Endothelial cell (in vitro differentiated cells): ENCODE measurements at places on chromosomes 4 and X.

DNA sequence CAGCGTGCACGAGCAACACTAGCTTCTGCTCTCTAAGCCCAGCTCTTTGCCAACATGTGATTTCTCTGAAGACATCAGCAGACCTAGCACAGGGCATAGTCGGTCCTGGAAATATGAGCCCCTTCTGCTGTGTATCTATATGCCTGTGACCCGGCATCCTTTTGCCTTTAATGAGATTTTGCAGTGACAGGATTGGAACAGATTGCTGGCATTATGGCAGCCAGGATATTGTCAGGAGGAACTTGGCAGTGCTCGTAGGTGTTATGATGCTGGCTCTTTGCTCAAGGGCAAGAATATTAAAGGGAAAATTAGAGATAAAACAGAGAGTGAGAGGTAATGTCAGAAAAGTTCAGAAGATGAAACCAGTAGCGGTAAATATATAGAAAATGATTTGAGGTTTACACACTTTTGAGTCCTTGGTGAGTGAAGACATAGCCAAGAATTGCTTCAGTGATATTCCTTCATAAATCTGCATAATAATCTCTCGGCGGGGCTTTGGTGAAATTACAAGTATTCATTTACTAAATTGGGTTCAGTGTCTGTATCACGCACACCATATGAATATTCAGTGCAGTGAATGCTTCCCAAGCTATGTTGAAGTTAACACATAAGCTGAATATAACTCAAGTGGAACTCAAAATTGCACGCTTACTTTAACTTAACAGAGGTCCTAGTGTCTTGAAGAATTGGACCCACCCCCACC lies 502.1 kb upstream of the NR3C2 start:
- no peak for DNase-seq

DNA sequence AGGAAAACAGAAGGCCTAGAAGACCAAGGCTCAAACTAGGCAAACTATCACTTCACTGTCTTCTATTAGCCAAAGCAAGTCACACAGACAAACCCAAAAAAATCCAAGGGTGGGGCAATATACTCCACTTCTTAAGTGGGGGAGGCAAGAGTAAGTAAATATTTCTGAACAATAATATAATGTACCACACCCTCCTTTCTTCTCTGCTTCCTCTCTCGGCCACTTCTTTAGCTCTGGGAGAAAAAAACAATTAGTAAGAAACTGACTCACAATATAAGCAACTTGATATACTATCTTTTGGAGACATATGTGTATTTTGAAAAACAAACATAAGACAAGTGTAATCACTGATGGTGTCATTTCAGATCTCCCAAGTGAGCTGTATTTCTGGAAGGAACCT lies 14.8 kb downstream of the DCAF8L1 start:
- no peak for DNase-seq

DNA sequence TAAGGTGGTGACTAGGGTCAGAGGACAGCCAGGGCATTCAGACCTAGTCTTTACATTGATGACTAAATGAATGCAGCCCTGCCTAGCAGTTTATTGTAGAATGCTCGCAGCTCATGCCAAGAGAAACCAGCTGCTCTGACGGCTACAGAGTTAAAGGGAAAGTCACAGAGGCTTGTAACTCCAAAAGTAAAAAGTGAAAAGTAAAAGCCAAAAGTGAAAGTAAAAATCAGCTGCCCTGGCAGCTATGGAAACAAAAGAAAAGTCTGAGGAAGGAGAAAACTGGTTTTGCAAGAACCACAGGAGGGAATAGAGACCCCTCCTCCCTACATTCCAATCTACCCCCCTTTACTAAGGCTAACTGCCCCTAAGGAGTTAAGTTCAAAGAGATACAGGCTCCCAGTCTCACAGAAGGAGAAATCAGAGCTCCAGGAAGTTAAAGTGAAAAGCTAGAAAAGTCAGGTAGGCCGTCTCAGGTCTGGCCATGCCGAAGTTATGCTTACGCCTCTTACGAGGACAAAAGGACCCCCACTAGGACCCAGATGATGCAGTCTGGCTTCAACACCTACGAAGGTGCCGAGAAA lies 6.0 kb downstream of the GAGE10 start:
- no peak for DNase-seq

GRCh38 chr4:186624951-186625350 lies 69.6 kb upstream of the MTNR1A start:
- no peak for DNase-seq

DNA sequence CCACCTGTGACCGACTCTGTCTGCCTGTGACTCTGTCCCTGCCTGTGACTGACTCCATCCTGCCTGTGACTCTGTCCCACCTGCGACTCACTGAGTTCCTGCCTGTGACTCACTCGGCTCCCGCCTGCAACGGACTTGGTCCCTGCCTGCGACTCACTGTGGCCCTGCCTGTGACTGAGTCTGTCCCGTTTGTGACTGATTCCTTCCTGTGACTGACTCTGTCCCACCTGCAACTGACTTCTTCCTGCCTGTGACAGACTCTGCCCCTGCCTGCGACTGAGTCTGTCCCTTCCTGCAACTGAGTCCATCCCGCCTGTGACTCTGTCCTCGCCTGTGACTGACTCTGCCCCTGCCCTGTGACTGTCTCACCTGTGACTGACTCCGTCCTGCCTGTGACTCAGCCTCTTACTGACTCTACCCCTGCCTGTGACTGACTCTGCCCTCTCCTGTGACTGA lies 9.6 kb upstream of the UVSSA start:
- DNase-seq = no peak

GRCh38 chr4:77225022-77225421 lies 68.0 kb downstream of the CCNG2 start:
- no peak for DNase-seq
